ENCODE measurements at places on chromosomes 6 and 20.
A peak's percentile ranks its signal among the peaks of the same experiment; 100 is the strongest.

- DNase-seq: no peak
Measured at GRCh38 chr20:2805689-2806350, 5.4 kb upstream of the CPXM1 start.

DNA sequence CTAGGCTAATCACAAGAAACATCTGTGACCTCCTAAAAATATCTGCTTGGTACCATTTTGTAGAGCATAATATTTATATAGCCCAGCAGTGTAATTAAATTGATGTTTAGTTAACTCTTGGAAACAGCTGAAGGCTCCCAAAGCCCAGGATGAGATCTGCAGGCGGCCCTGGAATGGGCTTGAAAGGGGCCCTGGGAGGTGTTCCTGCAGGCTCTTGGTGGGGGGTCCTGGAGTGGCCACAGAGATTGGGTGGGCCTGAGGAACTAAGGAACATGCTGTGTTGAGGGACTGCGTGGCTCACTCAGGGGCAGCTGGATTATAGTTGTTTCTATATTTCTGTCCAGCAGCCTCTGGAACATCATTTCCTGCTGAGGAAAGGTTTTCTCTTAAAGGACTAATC, 9.2 kb downstream of the SCP2D1 start:
- no peak for DNase-seq

DNA sequence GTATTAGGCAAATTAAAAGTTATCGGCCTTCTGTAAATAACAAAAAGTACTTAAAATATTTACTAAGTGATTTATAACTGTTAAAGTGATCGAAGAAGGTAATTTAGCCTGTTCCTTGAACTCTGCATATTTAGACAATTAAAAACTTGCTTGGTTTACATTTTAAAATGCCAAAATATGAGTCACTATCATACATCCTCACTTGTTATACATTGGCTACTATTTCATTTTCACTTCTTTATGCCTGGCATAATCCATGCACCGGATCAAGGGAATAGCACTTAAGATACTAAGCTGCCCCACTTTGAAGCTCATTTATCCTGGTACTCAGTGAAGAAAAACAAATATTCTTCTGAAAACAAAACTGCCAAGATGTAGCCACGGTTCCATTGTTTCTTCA, 344.6 kb downstream of the UBE3D start:
- DNase-seq: no peak

DNA sequence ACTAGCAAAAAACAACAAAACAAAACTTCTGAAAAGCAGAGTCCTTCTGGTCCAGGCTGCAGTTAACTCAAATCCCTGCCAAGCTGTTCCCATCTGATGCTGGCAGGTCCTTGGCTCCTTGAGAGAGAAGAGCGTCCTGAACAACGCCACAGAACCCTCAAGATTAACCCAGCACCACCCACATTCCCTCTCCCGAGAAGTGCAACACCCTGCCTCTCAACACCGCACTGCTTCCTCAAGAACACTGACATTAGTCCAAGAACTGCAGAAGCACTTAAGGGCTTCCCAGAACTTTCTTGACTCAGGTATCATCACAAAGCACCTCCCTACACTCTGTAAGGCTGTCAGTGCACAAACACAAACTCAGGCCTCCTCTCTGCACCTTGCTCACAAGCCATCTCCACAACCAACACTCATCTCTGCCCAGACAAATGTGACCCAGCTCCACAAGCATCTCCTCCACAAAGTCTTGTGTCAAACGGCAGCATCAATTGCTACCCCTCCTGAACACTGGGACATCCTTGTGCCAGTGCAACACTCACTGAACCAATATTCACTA, 7.5 kb downstream of the MRPL14 start:
- DNase-seq: no peak

DNA sequence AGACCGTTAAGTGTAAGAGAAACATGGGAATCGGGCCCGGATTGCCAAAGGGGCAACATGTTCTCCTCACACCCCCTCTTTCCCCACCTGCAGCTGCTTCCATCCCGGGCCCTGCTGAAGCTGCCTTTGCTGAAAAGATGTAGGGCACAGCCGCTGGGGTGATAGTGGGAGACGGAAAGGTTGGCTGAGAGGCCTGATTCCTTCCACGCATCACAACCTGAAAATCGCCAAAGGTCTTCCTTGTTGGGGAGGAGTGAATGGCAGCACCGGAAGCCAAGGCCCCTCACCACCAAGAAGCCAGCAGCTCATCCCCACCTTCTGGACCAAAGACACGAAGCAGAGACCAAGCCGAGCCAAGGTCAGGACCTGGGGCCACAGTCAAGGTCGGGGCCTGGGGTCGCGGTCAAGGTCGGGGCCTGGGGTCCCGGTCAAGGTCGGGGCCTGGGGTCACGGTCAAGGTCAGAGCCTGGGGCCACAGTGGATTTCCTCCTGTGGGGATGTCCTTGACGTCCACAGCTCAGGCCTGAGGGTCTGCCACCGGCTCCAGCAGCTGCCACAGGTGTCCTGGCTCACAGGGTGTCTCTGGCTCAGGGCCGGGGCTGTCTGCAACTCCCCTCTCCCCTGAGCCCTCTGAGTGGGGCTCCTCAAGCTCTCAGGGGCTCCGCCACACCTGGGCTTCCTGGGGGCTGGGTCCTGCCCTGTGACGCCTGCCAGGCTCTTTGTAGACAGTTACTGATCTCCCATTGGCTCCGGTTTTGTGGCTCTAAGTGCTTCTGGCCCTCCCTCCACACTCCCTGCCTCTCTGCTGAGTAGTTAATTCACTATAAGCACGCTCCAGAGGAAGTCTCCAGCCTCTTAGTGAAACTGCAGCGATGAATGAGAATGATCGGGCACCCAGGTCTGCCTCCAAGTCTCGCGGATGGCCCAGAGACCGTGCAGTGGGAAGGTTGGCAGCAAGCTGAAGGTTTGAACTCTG, 5.5 kb upstream of the CHRNA4 start:
- DNase-seq: no peak

- no peak for DNase-seq
Measured at GRCh38 chr6:168050881-168051586, 28.0 kb downstream of the FRMD1 start.

DNA sequence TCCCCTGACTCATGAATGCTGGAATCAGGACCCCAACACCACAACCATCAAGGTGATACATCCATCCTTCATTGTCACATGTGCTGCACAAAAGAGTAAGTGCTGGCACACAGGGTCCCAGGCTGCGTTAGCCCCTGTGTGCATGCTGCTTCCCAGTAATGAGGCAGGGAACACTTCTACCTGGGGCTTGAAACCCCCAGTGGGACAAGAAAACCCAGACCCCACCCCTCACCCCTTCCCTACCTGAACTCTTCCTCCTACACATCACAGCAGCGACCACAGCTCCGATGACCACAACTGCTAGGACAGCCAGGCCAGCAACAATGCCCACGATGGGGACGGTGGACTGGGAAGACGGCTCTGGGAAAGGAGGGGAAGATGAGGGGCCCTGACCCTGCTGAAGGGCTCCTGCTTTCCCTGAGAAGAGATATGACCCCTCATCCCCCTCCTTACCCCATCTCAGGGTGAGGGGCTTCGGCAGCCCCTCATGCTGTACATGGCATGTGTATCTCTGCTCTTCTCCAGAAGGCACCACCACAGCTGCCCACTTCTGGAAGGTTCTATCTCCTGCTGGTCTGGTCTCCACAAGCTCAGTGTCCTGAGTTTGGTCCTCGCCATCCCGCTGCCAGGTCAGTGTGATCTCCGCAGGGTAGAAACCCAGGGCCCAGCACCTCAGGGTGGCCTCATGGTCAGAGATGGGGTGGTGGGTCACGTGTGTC, 2.0 kb downstream of the HLA-B start:
- no peak for DNase-seq

DNA sequence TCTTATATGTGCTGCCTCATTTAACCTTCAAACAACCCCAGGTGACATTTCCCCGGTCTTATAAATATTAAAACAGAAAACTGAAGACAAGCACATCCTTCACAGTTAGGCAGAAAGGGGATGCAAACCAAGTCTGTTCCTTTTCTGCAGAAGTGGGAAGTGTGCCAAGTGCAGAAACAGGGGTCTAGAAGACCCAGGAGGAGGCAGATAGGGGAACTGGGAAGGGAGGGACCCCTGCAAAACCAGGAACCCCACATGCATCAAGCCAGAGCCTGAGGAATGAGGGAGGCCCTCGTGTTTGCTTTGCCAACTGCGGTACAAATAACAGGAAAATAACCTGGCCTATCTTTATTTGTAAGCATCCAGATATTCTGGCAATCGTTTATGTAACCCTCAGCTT, 17.0 kb upstream of the CST3 start:
- DNase-seq: no peak

DNA sequence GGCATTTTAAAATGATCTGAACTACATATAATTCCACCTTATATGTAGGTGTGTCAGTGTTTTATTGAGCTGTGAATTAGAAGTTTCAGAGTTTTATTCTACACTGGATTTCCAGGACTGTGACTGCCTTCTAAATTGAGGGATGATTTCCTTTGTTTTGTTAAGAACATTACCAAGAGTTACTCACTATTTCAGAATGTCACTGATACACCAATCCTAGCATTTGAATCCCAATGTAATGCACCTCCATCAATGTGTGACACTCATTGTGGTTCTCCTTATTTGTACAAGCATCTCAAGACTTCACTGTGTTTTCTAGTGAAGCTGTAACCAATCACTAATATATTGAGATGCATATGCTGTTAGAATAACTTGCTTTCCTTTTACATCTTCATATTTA, 86.8 kb downstream of the PLCB1 start:
- no peak for DNase-seq

DNA sequence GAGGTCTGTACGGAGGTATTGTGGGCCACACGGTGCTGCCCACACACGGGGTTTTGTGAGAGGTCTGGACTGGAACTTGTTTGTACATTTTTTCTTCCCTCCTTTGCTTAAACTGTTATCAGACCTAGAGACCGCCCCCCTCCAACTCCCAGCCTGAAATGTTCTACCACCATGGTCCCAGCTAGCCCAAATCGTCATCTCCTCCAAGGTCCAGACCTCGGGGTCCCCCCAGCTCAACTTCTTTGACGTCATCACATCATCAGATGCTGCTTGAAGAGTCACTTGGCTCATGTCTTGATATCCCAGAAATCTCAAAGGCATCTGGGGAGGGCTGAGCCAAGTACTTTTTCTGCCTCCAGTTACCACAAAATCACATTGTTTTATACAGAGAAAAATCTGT, 2.8 kb upstream of the CCDC170 start:
- DNase-seq: no peak

- DNase-seq: no peak
Measured at GRCh38 chr20:53020834-53021233, 48.7 kb downstream of the TSHZ2 start.

DNA sequence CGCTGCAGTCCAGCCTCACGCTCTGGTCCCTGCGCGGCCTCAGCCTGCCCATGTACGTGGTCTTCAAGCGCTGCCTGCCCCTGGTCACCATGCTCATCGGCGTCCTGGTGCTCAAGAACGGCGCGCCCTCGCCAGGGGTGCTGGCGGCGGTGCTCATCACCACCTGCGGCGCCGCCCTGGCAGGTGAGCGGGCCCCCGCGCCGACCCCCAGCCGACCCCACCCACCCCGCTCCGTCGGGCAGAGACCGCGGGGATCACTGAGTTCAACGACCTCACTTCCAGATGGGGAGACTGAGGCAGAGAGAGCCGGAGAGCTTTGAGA, 545 bp downstream of the SLC35D3 start:
- DNase-seq: peak; percentile 27

DNA sequence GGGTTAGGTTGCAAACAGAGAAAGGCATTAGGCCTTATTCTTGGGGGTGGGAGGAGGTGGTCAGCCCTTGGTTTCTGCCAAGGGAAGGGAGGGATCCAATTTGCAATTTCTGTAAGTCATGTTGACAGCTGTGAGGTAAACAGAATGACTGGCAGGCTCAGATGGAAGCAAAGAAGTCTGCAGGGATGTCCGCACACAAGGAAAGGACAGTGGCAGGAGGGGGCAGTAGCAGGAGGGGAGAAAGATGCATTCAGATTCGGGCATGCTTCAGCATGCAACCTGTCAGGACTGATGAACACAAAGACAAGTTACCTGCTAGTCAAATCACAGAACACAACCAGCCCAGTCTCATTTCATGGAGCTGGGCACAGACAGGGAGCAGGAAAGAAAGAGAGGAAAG, 217.9 kb upstream of the FOXA2 start:
- no peak for DNase-seq
